ENCODE measurements at places on chromosomes 5 and 9. TPM values are rescaled to one million over a fixed set of nuclear protein-coding genes. Genes with fewer than 3 reads are reported as not detected.
A peak's percentile ranks its signal among the peaks of the same experiment; 100 is the strongest.

Gene SLC25A2
- total RNA-seq, result 1.8 TPM

Gene FAM221B
- total RNA-seq, result 0.14 TPM

Gene SELENOP
- total RNA-seq, result 845 TPM

Gene ACER2
- total RNA-seq, result 6.7 TPM

Gene RFESD
- 1.1 TPM for total RNA-seq

Gene SEMA5A
- total RNA-seq, result 81.0 TPM

Gene ACO1
- 31.4 TPM for total RNA-seq

Gene OR1Q1
- total RNA-seq, result not detected

Gene OSMR
- total RNA-seq, result 10.8 TPM

Gene RAB24
- total RNA-seq, result 68.1 TPM

Gene GPRIN1
- 2.1 TPM for total RNA-seq

Gene CARD9
- total RNA-seq, result 1.1 TPM

- DNase-seq, result no peak
These were observed 762 bp downstream of the CACNA1B start for GRCh38 chr9:137878146-137878941.

- DNase-seq, result no peak
These were observed 18.9 kb downstream of the WHRN start for GRCh38 chr9:114486205-114486963.

DNA sequence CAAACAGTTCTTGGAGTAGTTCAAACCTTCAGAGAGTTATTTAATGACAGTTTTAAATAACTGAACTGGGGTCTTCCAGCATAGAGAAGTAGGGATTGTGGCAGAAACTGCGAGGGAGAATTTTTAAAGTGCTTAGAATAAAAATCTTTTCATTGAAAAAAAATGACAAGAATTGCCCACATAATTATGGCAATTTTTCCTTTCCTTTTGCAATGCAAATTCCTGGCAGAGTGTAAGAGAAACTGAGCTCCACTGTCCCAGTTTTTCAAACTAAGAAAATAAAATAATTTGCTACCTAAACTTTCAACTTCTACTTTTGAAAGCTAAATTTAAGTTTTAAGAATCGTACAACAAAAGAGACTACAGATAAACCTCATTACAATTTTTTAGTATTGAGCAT is 2.3 kb upstream of the PTGER4 start:
- DNase-seq, result no peak

DNA sequence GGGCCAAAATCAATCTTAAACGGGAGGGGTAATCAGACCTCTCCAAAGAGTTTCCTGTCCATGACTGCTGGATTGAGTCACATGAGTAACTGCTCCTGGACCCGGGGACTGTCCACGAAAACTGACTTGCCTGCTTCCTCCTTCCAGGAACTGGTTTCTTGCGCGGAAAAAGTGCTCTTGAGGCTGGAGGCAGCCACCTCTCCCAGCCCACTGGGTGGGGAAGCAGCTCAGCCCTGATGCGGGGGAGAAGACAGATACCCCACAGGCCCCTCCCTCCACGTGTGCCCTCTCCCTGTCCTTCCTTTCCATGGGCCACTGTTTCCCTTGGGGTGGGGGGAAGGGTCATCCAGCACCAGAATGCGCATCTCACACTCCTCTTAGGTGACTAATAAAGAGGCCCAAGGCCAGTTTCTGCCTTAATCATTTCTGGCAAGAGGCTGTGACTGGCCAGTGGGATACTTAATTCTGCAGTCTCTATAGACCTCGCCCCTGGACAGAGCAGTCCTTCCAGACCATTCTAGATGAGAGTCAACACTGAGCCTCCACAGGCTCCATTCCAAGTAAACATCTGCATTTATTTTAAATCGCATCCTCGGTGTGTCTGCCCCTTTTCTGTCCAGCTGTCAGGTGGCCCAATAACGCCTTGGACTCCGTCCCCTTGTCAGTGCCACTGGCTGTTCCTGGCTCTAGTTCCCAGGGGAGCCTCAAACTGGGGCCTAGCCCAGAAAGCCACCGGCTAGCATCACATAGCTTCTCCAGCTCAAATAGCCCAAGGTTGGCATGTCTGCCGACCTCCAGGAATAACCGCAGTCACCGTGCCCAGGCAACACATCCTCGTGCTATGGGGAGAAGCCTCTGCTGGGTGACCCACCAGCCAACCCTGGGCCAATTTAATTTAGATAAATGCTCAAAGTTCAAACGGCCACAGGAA is 12.0 kb downstream of the REXO4 start:
- DNase-seq, result no peak

DNA sequence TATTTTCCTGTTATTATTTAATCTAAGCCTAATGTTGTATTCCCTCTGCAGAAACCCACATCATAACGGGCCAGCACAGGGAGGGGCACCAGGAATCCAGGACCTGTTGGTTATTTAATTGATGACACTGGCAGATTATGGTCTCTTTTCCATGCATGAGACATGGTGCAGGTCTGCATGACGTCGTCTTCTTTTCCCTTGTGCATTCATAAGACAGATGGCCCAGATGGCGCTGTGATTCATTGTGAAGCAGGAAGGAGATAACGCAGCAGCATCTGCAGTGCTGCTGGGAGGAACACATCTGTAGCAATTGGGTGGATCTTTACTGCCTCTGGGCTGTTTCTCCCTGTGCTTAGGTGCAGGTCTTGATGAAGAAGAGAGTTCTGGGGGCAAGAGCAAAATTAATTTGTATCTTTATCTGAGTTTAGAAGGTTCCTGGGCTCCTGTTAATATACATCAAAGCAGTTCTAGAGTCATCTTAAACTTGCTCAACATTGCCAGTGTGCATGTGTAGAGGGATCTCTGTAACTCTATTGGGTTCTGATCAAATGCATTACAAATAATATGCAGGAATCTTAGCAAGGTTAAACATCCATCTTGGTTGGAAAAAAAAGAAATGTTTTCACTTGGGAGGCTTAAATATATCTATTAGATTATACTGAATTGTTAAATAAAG is 176.1 kb downstream of the PCSK1 start:
- DNase-seq, result peak; percentile 31

DNA sequence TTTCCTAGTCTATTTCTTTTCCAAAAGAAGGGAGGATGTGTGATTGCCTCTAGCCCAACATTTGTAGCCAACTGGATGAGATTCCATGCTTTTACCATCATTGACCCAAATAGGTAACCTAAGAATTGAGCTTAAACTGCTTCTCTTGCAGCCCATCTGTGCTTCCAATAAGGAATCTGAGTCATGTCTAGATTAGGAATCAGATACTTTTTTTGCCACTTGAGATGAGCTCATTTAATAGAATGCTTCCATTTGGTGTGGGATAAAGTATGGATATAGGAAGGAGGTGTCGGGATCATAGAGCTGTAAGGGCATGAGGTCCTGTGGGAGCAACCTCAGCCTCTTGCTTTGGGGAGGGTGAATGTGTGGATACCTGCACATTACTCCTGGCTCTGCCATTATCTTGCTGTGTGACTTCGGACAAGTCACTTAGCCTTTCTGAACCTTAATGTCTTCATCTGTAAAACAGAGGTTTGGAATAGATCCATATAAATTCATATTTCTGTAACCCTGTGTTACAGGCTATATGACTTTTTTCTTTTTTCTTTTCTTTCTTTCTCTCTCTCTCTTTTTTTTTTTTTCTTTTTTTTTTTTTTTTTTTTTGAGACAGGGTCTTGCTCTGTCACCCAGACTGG is 56.2 kb downstream of the MAP1B start:
- DNase-seq, result no peak

DNA sequence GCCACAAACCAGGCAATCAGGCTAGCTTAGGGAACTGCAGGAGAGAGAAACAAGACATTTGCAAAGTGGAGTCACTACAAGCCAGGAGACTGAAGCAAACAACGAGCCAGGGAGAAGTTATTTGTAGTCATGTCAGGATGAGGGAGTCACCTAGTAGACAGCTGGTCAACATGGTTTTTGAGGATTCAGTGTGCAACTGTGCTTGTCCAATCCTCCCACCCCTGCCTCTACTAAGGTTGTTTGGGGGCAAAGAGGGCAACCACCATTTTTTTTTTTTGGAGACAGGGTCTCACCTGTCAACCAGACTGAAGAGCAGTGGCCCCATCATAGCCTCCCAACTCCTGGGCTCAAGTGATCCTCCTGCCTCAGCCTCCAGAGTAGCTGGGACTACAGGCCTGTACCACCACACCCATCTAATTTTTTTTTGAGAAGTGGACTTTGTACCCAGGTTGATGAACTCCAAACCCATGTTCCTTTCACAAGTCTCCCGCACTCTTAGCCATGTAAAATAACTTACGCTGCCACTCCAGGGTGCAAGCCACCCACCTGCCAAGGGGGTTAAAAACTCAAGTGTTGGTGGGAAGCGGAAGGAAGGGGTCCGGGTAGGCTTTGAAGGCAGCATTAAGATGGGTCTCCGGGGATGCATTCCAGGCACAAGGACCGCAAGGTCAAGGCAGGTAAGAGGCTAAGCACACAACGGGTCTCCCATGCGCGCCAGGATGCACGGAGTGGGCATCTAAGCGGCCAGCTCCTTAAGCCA is 995 bp downstream of the RPL35 start:
- DNase-seq, result no peak

GRCh38 chr5:147635882-147636728 is 126.2 kb upstream of the DPYSL3 start:
- no peak for DNase-seq

DNA sequence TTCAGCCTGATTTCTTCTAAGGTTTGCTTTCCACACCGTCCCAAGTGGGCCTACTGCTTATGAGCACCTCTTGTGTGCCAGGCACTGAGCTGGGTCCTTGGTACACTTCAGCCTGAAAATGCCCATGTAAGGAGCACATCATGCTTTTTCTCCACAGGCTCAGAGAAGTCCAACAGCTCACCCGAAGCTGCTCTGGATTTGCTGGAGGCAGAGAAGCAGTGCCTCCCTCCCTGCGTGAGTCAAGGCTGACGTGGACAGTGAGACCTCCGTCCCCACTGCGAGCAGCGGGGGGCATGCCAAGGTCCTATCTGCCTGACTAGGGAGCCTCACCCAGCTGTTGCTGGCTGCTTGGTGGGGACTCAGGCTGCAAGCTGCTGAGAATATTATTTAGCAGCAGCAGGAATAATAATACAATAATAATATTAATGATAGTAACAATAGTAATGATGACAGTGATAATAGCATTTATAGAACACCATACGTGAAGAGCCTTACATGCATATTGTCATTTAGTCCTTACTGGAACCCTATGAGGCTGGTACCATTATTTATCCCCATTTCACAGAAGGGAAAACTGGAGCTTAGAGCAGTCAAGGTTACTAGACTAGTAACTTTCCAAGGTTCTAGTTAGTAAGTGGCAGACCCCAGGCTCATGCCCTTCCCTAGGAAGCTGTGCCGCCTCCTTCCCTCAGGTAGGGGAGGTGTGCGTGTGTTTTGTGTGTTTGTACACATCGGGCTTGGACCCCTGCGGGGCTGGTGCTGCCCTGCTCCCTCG is 194.8 kb downstream of the HSPA4 start:
- no peak for DNase-seq

GRCh38 chr9:28234894-28235277 is 661.6 kb upstream of the C9orf72 start:
- no peak for DNase-seq

- DNase-seq, result no peak
These were observed 421.7 kb downstream of the CDH12 start for GRCh38 chr5:22431406-22431805.

- no peak for DNase-seq
These were observed 905 bp downstream of the CDK9 start for GRCh38 chr9:127786773-127787104.

DNA sequence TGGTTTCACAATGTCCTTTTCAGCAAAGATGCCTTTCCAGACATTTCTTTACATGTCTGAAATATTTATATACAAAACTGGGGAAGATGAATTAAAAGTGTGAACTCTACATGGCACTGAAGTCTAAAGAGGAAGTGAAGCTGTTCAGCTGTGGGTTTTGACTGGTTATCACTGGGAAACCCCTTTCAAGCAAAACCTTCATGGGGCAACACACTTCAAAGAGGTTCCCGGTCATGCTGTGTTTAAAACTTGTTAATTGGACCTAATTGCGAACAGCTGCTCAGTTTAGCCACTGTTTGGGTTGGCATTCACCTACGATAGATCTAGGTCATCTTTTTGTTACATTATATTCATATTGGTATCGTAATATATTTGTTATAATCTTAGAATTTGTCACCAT is 20.0 kb upstream of the GDNF start:
- DNase-seq, result no peak

- no peak for DNase-seq
These were observed 6.3 kb downstream of the NSUN2 start for GRCh38 chr5:6626508-6626907.

GRCh38 chr9:115359017-115359780 is 241.2 kb upstream of the TNC start:
- DNase-seq, result no peak

DNA sequence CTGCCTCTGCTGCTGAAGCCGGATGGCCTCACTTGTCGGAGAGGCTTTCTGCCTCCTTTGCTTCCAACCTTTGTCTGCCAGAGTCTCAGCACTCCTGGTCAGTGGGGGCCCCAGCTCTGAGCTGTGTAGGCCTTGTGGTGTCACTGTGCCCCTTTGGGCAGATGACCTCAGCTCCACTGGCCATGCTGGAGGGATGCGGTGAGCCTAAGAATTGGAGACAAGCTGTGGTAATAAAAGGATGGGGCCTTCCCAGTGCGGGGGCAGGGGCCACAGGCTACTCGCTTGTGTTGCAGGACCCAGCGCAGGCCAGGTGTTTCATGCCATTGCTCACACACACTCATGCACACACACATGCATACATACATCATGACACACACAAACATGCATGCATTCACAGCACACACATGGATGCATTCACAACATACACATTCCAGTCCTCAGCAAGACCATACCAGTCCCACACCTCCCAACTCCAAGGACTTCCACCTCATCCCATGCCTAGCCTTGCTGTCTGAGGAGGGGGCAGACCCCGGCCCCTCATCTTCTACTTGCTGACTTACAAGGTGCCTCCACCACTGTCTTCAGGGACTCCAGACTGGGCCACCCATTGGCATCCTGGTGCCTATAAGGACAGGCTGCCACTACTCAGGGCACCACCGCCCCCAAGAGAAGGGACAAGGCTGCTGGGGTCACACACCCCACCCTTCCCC is 237.7 kb downstream of the SYK start:
- DNase-seq, result no peak

GRCh38 chr5:138763037-138763778 is 10.0 kb downstream of the CTNNA1 start:
- no peak for DNase-seq

- DNase-seq, result no peak
These were observed 145.3 kb downstream of the MLLT3 start for GRCh38 chr9:20476912-20477521.

DNA sequence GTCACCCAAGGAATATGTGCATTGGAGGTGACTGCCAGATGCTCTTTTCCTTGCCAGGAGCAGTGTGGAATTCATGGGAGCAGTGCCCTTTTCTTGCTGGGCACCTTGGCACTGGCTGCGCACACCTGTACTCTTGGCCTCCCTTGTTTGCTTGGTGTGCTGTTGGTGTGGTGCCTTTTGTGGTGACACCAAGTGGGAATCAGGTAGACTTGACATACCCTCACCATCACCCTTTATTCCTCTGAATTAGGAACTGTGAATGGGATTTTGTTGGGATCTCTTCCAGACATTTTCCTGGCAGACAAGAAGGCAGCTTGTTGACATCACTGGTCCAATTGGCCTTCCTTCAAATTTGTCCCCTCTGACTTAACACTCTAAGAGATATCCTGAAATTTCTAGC is 82.3 kb downstream of the RAI14 start:
- no peak for DNase-seq

GRCh38 chr9:14103115-14103514 is 210.8 kb downstream of the NFIB start:
- no peak for DNase-seq

- DNase-seq, result no peak
These were observed 64.6 kb upstream of the SHB start for GRCh38 chr9:38133595-38133994.
